ENCODE measurements at places on chromosomes 3 and 15. TPM values are rescaled to one million over a fixed set of nuclear protein-coding genes. Genes with fewer than 3 reads are reported as not detected.

The PRSS50 gene
- total RNA-seq: not detected

The ATP13A3 gene
- 448 TPM for total RNA-seq

The FES gene
- 19.0 TPM for total RNA-seq

The VGLL3 gene
- total RNA-seq: 47.4 TPM

The SCG5 gene
- total RNA-seq: 16.7 TPM

The RPP14 gene
- 19.0 TPM for total RNA-seq

The TRH gene
- 2.5 TPM for total RNA-seq

The ROBO1 gene
- 25.3 TPM for total RNA-seq

The FILIP1L gene
- total RNA-seq: 34.3 TPM

The SCAANT1 gene
- total RNA-seq: not detected

The PSTPIP1 gene
- not detected for total RNA-seq

The C3orf52 gene
- 10.7 TPM for total RNA-seq
